NCI-H526 treated with DMSO at 0.1 percent for 48 hours (cell line): ENCODE measurements at places on chromosomes 3 and 15.
A peak's percentile ranks its signal among the peaks of the same experiment; 100 is the strongest.

DNA sequence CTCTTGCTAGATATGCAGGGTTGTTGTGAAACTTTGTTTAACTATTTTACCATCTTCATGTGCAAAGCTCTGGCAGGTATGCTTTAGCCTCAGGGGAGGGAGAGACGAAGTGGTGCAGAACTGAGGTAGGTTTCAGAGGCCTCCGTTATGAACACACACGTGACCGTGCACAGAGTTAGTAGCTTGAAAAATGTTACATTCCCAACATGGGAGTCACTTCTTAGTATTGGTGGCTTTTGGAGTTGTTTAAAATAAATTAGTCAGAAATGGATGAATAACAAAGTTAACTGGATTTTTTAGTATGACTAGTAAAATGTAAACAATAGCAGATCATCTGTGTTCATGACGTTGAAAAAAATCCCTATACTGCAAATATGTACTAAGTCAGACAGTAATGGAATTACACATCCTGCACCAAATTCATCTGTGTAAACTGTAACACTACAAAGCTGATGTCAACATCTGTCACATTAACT, 279.6 kb downstream of the KLF13 start:
- DNase-seq, result no peak

- no peak for DNase-seq
Measured at GRCh38 chr15:56523521-56523920, 58.6 kb upstream of the MNS1 start.

DNA sequence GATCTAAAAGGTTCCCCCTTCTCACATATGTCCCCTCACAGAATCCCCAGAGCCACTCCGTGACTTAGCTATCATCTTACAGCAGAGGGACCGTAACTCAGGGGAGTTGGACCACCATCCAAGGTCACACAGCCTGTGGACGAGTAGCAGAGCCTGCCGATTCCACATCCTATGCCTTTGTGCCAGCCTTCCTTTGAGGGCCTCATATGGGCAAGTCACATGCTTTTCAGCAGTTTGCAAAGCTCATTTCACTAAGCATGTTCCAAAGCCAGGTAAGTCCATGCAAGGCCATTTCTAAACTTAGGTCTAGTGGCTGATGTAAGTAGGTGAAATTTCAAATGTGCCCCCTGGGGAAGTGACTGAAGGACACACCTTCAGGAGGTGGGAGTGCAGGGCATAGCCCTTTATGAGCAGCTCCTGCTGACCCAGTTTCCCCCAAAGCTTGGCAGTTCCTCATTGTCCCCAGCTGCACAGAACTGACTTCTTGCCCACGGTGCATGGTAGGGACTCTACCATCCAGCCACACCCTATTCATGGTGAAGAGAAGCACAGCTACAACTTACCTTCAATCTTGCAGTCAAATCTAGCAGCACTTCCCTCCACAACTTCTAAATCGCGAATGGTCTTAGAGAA, 33.3 kb upstream of the HACD2 start:
- DNase-seq, result no peak

GRCh38 chr15:52751522-52751921, 38.6 kb downstream of the ONECUT1 start:
- no peak for DNase-seq

DNA sequence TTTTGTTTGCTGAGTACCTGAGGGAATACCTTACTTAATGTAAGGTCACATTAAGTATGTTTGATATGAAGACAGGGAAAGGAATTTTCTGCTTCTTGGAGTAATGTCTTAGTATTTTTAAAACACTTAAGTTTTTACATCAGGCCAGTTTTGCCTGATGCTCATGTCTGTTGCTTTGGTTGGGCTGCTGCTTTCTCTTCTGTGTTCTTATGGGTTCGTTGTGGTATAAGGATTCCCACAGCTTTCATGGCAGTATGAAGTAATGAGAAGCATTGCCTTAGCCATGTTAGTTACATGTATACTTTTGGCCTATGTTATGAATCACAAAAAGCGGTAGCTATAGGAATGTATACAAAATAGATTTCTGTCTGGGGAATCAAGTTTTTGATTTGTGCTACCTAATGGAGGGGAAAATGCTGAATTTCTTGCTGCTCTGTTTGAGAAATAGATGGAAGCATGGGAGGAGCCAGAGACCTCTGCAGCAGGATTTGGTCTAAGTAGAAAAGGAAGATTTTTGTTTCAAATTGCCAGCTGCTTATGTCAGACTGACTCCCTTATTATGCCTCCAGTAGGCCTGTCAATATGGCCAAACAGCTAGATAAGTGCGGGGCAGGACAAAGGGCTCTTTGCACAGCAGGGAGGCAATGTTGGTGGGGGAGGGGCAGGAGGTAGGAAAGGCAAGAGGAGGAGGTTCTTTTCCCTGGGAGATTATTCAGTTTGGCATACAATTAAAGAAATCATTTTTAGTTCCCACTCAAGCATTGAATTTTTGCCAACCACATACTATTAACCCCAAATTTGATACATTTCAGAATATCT, 5.2 kb downstream of the SETD5 start:
- no peak for DNase-seq

DNA sequence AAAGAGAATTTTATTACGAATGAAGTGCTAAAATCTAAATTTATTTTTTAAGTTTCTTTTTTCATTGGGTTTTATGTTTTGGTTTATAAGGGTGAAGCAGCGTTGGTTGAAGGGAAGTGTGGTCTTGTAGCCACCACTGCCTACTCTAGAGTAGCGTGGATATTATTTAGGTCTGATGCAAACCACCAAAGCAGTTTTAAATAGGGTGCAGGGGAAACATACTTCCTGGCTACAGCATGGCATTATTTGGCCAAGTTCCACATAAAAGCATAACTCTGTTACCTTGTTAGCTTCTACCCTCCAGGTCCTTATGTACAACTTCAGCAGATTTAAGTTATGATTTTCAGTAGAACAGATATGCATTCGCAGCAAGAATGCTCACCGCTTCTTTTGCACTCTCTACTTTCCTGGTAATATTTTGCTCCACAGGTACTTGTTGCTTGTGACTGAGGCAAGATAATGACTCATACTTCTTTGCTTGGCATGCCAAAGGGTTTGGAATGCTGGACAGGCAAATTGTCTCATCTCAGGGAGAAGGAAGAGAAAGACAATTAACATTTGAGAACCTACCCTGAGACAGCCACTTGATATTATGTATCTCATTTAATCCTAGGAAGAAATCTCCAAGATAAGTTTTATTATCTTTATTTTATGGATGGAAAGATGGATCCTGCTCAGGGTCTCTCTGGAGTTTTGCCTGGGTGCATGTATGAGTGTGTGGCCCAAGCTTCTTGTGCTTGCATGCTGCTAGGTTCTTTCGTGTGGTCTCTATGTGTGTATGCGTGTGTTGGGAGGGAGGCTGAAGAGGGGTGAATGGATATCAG, 5.4 kb downstream of the TGFBR2 start:
- no peak for DNase-seq

DNA sequence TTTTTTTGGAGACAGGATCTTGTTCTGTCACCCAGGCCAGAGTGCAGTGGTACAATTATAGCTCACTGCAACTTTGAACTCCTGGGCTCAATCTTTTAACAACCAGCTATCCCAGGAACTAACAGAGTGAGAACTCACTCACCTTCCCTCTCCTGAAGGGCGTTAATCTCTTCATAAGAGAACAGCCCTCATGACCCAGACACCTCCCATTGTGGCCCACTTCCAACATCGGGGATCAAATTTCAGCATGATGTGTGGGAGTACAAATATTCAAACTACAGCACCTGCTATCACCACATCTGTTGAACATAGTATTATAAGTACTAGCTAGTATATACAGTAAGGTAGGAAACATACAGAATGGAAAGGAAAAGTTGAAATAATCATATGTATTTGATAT, 132.5 kb downstream of the DOCK3 start:
- peak; percentile 56 for DNase-seq

GRCh38 chr3:124322309-124322880, 330.5 kb upstream of the ROPN1 start:
- no peak for DNase-seq

GRCh38 chr3:9146367-9147071, 102.9 kb downstream of the SRGAP3 start:
- DNase-seq, result no peak

DNA sequence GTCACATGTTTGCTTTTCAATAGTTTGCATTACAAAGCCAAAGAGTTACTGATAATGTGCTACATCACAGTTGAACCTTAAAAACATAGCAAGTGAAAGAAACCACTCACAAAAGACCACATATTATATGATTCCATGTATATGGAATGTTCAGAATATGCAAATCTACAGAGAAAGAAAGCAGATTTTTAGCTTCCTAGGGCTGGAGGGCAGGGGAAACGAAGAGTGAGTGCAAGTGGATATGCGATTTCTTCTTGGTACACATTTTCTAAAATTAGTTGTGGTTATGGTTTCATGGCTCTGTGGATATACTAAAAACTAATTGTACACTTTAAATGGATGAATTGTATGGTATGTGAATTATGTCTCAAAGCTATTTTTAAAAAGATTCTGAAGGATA, 4.0 kb upstream of the GBE1 start:
- no peak for DNase-seq

DNA sequence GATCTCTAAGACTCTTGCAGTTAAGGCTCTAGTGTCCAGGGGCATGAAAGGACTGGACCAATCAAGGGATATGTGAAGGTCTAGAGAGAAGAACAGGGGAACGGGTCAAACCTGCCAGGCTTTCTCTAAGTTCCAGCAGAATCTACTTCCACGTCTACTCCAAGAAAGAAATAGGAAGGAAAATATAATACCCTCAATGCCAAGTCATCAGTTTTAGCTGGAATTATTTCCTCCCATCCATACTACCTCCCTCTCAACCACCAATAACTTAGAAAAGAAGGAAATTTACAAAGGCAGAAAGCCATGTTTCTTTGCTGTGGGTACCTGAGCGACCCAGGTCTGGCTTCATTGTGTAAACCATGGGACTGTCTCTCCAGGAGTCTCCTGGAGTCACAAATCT, 7.8 kb downstream of the SHC4 start:
- DNase-seq, result no peak

DNA sequence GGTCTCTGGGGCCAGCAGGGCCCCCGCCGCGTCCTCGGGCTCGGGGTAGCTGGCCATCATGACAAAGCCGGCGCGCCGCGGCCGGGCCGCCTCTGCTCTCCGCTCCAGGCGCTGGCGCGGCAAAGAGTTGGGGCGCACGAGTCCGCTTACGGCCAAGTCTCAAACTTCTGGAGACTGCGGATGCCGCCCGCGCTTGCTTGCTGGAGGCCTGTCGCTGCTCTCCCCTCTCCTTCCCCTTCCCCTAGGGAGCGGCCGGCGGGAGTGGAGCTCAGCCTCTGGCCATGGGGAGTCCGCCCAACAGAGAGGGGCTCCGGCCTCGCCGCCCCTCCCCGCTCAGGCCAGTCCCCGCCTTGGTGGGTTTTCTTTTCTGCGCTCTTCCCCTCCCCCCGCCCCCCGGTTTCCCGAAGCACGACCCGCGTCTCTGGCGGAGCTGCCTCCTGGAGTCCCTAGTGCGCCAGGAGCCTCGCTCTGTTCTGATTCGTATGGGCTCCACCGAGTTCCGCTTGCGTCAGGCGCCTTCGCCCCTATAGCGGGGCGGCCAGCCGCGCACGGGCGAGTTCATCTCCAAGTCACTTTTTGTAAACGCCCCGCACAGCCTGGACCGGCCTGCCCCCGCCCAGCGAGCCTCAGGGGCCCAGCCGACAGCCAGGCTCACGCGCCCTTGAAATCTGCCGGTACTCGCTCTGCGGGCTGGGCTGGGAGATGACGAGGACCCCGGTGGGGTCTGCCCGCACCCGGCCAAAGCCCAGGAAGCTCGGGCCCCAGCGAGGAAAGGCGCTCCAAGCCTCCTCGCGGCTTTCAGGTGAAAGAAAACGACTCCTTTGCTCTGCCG, at the start of the genes FOXL2 and FOXL2NB:
Gene FOXL2 (minus strand): TSS at position 475 of the 832 bp plus-strand sequence. CDS start 415 bp downstream, at position 60.
Gene FOXL2NB (plus strand): TSS at position 555 of the 832 bp plus-strand sequence. CDS start 148 bp downstream, at position 703.
- peak; percentile 9 for DNase-seq

DNA sequence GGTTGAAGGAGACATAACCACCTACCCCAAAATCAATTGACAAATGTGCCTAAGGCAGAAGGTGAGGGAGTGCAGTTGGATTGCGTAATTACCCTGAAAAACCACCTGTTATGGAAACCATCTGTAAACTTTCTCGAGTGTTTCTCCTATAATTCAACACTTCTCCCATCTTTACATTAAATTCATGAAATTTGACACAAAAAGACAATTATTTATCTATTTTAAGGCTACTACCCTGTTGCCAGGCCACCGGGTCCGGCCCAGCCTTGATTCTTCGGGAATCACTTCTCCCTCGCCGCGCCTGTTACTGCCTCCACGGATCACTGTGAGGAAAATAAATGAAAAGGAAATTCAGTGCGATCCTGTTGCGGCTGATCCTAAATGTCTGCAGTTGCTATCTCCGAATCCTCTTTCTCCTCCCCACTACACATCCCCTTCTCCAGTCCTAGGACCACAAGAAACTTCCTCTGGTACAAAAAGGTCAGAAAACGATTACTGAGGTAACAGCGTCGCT, 646 bp downstream of the IQCB1 start:
- DNase-seq, result no peak

DNA sequence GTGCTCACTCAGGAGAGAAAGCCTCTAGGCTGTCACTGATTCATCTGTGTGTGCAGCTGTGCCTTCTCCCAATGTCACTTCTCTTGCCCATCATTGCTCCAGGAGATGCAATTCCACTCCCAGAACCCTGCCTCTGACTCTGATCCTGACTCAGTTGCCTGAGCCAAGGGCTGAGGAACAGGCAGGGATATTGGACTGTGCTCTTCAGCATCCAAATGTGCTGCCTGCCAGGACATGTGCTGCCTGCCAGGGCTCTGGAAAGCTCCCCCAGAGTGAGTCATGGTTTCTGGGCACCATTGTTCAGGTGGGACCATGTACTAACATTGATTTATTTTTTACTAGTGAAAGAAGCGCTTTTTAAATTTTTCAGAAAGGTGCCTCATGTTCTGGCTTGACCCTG, 71.0 kb downstream of the TRIM42 start:
- no peak for DNase-seq

DNA sequence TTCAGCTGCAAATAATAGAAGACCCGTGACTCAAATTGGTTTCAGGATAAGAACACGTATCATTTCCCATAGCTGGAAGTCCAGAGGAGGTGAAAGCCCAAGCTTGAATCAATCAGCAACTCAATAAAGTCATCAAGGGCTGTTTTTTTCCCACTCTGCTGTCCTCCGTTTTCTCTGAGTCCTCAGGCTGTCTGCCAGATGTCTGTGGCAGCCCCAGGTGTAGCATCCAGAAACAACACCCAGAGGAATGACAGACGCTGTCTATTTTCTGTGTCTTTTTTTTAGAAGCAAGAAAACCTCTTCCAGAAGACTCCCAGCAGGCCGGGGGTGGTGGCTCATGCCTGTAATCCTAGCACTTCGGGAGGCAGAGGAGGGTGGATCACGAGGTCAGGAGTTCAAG, 204.4 kb downstream of the FAM43A start:
- no peak for DNase-seq

DNA sequence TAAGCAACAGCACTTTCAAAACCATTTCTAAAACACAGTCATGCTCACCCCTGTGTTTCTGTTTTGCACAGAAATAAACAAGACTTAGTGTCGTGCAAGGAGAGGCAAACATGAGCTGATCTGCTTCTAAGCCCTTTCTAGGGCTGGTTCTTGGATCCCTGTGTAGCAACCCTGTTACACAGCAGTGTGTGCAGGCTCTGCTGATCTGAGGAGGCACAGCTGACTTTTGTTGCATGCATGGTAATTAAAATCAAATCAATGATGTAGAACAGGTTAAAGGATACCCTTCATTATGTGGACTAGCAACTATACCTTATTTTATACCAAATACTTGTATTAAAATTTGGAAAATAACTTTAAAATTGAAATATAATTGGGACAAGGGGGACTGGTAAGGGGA, 234.8 kb downstream of the PDZRN3 start:
- no peak for DNase-seq
